ENCODE measurements at places on chromosomes 7 and 10.

GRCh38 chr7:140883378-140883777, 41.4 kb downstream of the BRAF start:
- no peak for DNase-seq

GRCh38 chr10:30189238-30189580, 129.8 kb upstream of the JCAD start:
- no peak for DNase-seq

- no peak for DNase-seq
Measured at GRCh38 chr7:111499027-111499426, 63.3 kb downstream of the IMMP2L start.

DNA sequence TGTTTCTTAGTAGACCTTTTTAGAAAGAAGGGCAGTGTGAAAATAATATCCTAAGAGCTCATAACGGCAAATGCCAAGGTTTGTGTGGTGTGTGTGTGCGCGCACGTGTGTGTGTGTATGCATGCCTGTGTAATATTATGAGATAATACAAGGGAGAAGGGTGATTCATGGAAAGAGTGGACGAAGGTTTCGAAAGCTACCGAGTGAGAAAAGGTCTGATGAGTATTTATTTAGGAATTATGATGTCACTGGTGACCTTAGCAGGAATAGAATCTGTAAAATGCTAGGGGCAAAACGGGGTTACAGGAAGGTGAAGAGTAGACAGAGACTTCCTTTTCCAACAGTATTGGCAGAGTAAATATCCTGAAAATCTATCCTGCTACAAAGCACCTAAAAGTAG, 107.3 kb downstream of the AHR start:
- DNase-seq = peak; percentile 53

DNA sequence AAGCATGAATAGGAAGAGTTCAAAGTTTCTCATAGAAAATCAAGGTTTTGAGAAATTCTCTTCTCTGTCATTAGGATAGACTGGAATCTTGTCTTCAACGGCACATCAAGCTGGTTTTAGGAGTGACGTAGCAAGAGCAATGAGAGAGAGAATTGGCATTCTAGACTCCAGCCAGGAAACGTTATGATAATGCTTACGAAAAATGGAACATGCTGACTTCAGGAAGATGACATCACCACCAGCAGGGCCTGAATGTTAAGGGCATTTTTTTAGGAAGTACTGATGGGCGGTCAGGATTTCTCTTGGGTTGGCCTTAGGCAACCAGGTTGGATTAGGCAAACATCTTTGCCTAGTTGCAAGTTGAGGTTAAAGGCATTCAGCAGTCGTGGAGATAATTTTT, 213.2 kb upstream of the CTBP2 start:
- DNase-seq = peak; percentile 11

All from inflammatory macrophage treated with lipopolysaccharide for 1 hour (primary cell).